ENCODE measurements at places on chromosomes 2 and 18. TPM values are rescaled to one million over a fixed set of nuclear protein-coding genes. Genes with fewer than 3 reads are reported as not detected.

Gene IL36A
- not detected for total RNA-seq

Gene RGPD8
- 3.4 TPM for total RNA-seq

- no peak for DNase-seq
Observed at GRCh38 chr2:217057773-217058172, 197.9 kb upstream of the TNP1 start.

- peak; percentile 36 for DNase-seq
Observed at GRCh38 chr18:12656938-12657683, 796 bp downstream of the SPIRE1 start.

GRCh38 chr2:179264368-179265081 is at the start of gene SESTD1:
SESTD1 (minus strand) TSS chr2:179264832; CDS start chr2:179191841, 72,991 bp downstream.
- peak; percentile 50 for DNase-seq

Gene GAL3ST2
- total RNA-seq: not detected

GRCh38 chr2:32416519-32416918 is 59.7 kb downstream of the BIRC6 start:
- DNase-seq: no peak

GRCh38 chr2:204576362-204576979 is 31.2 kb downstream of the PARD3B start:
- DNase-seq: no peak

Data from RPMI7951 (cell line).